ENCODE measurements at places on chromosomes 11 and 22.

DNA sequence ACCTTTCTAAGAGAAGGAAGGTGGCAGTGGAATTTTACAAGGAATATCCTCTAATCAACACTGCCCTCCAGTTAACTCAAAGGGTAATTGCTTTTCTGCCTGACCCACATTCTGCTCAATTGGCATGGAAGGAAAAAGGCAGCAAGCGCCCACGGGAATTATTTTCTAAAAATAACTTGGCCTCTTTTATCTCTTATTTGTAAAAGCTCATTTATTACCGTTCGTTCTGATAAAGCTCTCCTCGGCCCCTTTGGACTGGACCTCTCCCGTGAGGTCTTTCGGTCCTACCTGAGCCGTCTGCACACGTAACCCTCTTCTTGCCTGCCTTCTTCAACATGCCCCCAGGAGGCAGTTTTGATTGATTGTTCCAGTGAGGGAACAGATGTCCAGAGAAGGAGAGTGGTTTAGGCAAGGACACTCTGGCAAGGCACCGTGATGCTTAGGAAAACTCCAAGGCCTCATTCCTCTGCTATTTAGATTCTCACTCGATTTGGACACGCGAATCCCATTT, 53.2 kb upstream of the CRTAM start:
- peaks cover 8% of the 10 kb centered on the region for H3K4me1 ChIP-seq
- H3K27ac ChIP-seq: no peak overlapping the region
- H3K4me3 ChIP-seq: no peak overlapping the region
- no peak for DNase-seq
- no peaks in the 10 kb centered on the region for H3K36me3 ChIP-seq
- peaks cover 22% of the 10 kb centered on the region for H3K27me3 ChIP-seq

- no peak overlapping the region for H3K27ac ChIP-seq
- no peak for DNase-seq
- H3K4me1 ChIP-seq: no peaks in the 10 kb centered on the region
- no peaks in the 10 kb centered on the region for H3K36me3 ChIP-seq
- peaks cover 4% of the 10 kb centered on the region for H3K27me3 ChIP-seq
Observed at GRCh38 chr11:11467312-11467711, 114.3 kb upstream of the CSNK2A3 start.

GRCh38 chr22:41341990-41342389, 39.8 kb upstream of the TEF start:
- peaks cover 6% of the 10 kb centered on the region for H3K36me3 ChIP-seq
- H3K27me3 ChIP-seq: no peaks in the 10 kb centered on the region
- DNase-seq: no peak
- H3K4me1 ChIP-seq: no peaks in the 10 kb centered on the region
- H3K4me3 ChIP-seq: no peak overlapping the region

DNA sequence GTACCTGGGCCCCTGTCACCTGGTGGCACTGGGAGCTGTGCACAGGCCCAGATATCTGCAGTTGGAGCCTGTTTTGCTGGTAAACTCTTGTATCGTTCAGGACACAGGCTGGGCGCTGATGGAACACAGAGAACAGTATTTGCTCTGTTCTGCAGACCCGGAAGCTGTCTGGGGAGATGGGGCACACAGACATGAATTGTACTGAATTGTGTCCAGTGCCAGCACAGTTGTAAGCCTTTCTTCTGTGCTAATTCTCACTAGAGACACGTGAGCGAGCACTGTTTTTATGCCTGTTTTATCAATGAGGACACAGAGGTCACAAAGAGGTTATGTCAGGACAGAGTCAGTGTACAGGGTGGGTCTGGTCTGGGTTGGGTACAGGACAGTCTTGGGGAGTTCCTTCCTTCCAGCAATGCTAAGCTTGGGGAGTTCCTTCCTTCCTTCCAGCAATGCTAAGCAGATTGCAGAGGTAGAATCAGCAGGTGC, 24.4 kb upstream of the ACR start:
- no peaks in the 10 kb centered on the region for H3K4me1 ChIP-seq
- H3K27me3 ChIP-seq: peaks cover 26% of the 10 kb centered on the region
- H3K36me3 ChIP-seq: peaks cover 6% of the 10 kb centered on the region
- DNase-seq: no peak

DNA sequence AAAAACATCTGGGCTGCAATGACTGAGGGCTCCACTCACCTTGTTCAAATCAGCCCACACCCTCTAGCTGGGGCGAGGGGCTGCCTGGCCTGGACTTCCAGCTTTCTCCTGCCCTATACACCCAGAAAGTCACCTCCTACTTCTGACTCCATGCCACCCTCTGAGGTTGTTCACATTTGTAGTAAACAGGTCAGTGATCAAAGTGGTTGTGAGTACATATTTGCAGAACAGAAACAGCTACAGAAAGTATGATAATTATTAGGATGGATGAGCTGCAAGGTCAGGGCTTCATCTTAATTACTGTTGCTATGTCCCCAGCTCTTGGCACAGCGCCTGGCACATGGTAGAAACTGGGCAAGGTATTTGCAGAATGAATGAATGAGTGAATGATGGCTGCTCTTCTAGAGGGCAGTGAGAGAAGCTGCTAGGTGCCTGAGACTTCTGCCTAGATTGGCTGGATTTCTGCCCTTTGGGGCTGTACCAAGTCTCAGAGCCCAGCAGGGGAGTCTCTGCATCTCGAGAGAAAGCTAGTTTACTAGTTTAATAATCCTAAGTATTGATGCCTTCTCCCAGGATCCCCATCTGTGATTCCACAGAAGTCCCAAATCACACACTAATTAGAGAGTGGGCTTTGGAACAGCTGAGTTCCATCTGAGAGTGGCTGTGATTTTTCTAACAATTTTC, 36.0 kb downstream of the SYT13 start:
- peaks cover 8% of the 10 kb centered on the region for H3K36me3 ChIP-seq
- no peak overlapping the region for H3K27ac ChIP-seq
- H3K4me3 ChIP-seq: no peak overlapping the region
- H3K4me1 ChIP-seq: peaks cover under 1% of the 10 kb centered on the region

- H3K27ac ChIP-seq: peak overlapping the region; percentile 95
- no peaks in the 10 kb centered on the region for H3K36me3 ChIP-seq
- H3K4me1 ChIP-seq: peaks cover 59% of the 10 kb centered on the region
- H3K27me3 ChIP-seq: peaks cover 10% of the 10 kb centered on the region
- peak overlapping the region; percentile 87 for H3K4me3 ChIP-seq
- peak; percentile 63 for DNase-seq
Observed at GRCh38 chr11:79437278-79437980, 3.4 kb downstream of the TENM4 start.

GRCh38 chr11:36478700-36479329, 31.3 kb downstream of the TRAF6 start:
- DNase-seq: no peak
- no peaks in the 10 kb centered on the region for H3K27me3 ChIP-seq
- H3K36me3 ChIP-seq: peaks cover 5% of the 10 kb centered on the region
- no peaks in the 10 kb centered on the region for H3K4me1 ChIP-seq
- no peak overlapping the region for H3K27ac ChIP-seq

- no peaks in the 10 kb centered on the region for H3K36me3 ChIP-seq
- peak overlapping the region; percentile 50 for H3K27ac ChIP-seq
- H3K4me3 ChIP-seq: no peak overlapping the region
Observed at GRCh38 chr11:69972351-69972802, 105.7 kb upstream of the ANO1 start.

DNA sequence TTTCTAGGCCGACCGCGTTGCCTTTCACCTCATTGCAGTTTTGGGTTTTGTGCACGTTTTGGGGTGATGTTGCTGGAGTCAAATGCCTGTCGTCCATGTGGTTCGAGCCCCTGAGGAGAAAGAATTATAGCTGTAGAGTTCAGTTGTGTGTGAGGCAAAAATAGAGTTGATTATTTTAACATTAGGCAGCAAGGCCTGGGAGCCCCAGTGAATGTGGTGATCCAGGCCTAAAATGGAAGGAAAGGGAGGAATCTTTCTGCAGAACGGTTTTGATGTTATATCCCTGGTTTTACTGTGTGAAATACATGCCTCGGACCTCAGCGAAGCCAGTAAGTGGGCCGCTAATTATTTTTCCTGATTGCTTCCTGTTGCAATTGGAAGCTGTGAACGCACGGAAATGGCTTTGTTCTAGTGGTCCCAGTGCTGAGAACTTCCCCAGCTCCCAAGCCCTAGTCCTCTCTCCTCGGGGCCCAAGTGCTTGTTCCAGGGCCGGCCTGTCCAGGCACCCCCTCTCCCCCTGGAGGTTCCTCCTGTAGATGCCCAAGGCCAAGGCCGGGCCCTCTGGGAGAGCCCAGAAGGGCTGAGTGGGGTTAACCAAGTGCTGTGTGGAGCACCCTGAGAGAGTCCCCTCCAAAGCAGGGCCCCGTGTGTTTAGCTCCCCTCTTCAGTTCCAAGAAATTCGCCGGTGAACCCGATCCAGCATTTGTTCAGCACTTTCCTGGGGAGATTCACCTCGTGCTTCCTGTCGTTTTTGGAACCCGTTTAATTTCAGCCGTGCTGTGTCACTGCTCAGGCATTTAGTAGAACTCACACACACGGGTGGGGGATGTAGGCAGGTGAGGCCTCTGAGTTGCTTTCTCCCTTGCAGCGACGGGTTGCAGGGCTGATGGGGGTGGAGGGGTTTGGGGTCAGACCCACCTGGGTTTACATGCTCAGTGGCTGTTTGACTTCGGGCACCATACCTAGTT, 2.1 kb downstream of the LRP5 start:
- peaks cover 31% of the 10 kb centered on the region for H3K4me1 ChIP-seq
- H3K27ac ChIP-seq: peak overlapping the region; percentile 96
- peak overlapping the region; percentile 88 for H3K4me3 ChIP-seq
- no peak for DNase-seq
- H3K27me3 ChIP-seq: no peaks in the 10 kb centered on the region

DNA sequence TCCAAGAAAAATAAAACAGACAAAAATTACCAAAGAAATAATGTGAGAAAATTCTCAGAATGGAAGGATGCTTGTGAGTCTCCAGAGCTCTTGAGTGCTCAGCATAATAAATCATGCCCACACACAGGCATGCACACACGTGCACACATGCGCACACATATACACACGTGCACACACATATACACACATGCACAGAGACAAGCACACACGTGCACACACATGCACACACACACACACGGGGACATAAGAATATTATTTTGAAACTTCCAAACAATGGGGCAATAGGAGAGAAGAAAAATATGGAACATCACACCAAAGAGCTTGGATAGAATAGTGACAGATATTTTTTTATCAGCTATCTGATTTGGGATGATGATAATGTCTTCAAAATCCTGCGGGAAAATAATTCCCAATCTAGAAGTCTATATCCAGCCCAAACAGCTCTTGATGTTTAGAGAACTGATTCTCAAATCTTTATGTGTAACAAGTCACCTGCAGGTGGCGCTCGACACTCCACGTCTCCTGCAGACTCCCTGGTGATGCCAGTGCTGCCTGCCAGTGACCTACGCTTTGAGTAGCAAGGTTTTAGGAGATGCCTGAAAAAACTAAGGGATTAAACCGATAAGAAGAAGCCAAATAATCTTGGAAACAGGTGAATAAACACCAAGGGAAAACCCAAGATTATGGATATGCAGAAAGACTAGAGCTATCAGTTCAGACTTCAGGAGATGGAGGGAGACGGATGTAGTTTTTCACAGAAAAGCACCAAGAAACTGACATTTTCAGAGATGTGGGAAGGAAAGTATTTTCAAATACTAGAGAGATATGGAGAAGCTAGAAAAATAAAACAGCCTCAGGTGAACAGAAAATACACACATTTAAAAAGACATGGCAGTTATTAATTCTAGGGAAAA, 743.6 kb downstream of the ETS1 start:
- H3K36me3 ChIP-seq: no peaks in the 10 kb centered on the region
- H3K27me3 ChIP-seq: no peaks in the 10 kb centered on the region
- peak; percentile 67 for DNase-seq

GRCh38 chr11:95698676-95699557, 90.7 kb downstream of the FAM76B start:
- no peak overlapping the region for H3K4me3 ChIP-seq
- DNase-seq: no peak
- peaks cover 13% of the 10 kb centered on the region for H3K27me3 ChIP-seq
- H3K36me3 ChIP-seq: no peaks in the 10 kb centered on the region

- no peaks in the 10 kb centered on the region for H3K27me3 ChIP-seq
- no peak for DNase-seq
- H3K36me3 ChIP-seq: no peaks in the 10 kb centered on the region
- H3K4me1 ChIP-seq: no peaks in the 10 kb centered on the region
- no peak overlapping the region for H3K27ac ChIP-seq
- H3K4me3 ChIP-seq: no peak overlapping the region
Observed at GRCh38 chr22:44067033-44067432, 42.9 kb downstream of the PARVB start.

DNA sequence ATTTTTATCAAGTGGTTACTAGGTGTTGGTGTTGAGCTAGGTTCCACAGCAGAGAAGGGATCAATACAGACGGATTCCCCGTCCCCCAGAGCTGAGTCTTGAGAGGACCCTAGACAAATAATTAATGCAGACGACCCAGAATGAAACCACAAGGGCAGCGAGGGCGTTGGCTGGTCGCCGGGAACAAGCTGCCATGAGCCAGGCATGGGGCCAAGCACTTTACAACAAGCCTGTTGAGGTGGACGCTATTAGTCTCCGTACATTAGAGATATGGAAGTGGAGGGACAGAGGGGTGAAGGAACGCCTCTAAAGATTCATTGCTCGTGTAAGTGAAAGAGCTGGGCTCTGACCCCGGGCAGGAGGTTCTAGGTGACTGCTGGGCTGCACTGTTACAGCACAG, 77.1 kb upstream of the EIF3D start:
- peaks cover 46% of the 10 kb centered on the region for H3K27me3 ChIP-seq
- no peak overlapping the region for H3K4me3 ChIP-seq
- H3K4me1 ChIP-seq: no peaks in the 10 kb centered on the region
- no peak overlapping the region for H3K27ac ChIP-seq
- no peaks in the 10 kb centered on the region for H3K36me3 ChIP-seq
- no peak for DNase-seq

GRCh38 chr11:62444236-62444833, 25.5 kb downstream of the SCGB1A1 start:
- peaks cover 14% of the 10 kb centered on the region for H3K27me3 ChIP-seq
- no peaks in the 10 kb centered on the region for H3K36me3 ChIP-seq
- no peak for DNase-seq
- H3K4me3 ChIP-seq: peak overlapping the region; percentile 33
- H3K27ac ChIP-seq: no peak overlapping the region

DNA sequence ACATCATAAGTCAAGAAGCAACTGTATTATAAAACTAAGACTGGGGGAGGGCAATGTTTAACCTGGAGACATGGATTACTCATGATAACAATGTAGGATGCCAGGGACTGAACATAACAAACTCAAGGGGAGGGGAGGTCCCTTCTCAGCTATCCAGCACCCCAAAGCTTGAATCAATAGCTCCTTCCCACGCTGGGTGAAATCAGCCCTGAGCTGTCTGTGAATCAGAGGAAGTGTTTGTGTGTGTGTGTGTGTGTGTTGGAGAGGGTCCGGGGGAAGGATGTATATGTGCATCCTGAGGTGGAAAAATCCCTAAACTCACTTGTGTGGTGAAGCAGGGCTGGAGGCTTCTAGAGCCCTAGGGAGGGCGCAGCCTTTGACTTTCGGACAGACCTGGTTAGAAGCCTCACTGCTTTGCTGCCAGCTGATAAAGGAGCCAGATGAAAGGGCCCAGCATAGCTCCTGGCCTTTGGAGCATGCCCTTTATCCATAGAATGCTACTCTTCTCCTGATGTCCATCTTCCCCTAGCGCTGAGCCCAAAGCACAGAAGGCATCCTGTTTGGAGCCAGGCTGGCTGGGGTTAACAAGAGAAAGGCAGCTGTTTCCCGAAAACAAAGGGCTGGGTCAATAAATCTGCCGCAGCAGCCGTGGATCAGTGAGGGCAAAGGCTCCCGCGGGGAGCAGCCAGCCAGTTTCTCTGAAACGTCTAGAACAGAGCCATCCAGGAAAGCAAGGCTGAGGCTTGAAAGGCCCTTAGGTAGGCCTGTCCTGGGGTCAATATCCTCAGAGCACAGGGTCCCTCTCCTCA, 35.8 kb downstream of the TNKS1BP1 start:
- H3K27ac ChIP-seq: peak overlapping the region; percentile 93
- no peak overlapping the region for H3K4me3 ChIP-seq
- peaks cover 26% of the 10 kb centered on the region for H3K4me1 ChIP-seq
- no peak for DNase-seq

All from progenitor cell of endocrine pancreas (in vitro differentiated cells).